ENCODE measurements at places on chromosomes 6 and 20. TPM values are rescaled to one million over a fixed set of nuclear protein-coding genes. Genes with fewer than 3 reads are reported as not detected.

The KHDC1L gene
- total RNA-seq, result 0.26 TPM

The TGM3 gene
- 0.39 TPM for total RNA-seq

The SNAP91 gene
- total RNA-seq, result 0.52 TPM

The CGA gene
- not detected for total RNA-seq

The KIAA0408 gene
- total RNA-seq, result 2.0 TPM

The SH3BGRL2 gene
- total RNA-seq, result 2.9 TPM

The MYH7B gene
- total RNA-seq, result 0.13 TPM

Data from articular chondrocyte of knee joint (primary cell).